ENCODE measurements at places on chromosomes 2 and 18.

DNA sequence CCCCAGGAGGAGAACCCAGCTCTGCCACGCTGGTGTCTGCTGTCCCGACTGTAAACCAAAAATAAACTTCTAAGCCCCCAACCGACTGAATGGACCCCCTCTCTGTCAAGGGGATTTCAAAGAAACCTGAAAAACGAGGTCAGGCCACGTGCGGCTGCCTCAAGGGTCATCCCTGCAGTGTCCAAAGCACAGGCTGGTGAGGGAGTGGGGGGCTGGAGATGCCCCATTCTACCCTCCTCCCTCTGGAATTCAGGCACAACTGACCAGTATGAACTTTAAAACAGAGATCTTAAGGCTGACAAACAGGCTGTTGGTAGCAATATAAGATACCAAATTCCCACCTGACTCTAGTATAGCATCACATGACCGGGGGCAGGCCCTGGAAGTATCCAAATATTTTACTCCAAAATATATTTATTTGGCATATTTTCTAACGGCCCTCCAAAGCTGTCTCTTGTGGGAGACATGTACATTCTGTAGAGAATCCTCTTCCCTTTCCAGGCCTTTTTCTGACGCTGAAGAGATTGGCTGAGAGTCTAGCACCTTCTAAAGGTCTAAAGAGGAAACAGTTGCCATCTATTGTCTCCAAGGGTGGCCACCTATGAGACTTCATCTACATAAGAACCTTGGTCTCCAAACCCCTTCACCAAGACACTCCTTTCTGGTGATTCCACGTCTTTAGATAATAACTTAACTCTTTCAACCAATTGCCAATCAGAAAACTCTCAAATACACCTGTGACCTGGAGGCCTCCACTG is 40.4 kb upstream of the CTDP1 start:
- DNase-seq: no peak

DNA sequence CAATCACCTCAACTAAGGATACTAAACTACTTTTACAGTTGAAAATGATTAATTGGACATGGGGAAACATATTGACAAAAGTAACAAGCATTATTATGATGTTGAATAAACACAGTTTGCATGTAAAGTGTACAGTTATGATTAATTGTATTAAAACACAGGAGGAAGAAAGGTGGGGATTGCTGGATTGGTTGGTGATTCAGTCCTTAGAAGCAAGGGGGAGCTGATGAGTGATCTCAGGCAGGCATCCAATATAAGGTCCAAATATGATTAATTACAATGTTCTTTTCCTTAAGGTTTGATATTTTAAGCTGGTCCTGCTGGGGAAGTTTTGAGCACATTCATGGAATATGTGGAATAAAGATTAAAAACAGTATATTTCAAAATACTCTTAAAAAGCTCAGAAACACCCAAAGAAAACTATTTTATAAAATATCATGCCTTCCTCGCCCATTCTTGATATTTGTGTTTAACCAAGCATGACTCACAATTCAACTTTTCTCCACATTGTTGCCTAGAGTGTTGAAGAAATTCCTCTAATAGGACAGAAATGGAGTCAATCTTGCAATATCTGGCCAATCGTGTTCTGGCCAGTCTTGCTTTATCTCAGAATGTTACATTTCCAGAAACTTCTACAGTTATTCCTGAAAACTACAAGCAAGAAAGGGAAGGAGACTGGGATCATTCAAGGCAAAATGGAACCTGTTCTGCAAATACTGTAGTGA is 268.2 kb downstream of the RPIA start:
- no peak for DNase-seq

DNA sequence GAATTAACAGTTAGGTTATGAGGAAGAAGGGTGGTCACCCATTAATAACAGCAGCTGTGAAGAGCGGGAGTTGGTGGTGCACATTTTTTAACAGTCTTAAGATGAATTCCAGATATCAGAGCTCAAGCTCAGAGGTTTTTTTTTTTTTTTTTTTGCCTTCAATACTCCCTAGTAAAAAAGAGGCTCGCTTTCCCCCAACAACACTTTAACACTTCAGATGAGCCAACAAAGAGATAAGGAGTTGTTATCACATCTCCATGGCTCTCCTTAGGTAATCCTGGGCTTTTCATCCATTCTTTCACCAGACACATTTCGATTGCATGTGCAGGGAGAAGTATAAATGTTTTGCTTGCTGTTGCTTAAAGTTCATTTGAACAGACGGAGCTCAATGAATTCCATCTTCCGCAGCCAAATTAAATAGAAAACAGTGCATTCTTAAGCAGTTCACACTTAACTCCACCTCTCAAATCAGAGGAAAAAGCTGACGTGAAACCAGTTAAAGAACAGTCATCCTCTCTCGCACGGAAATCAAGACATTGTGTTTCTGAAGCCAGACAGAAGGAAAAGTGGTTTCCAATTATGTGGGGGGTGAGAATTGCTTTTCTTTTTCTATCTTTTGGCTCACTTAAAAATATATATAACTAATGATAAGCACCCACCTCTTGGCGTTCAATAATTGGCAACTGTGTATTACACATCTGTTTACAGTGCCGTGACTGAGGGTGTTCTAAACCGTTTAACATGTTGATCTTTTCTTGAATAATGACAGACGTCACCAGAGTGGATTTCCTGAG is 118.2 kb downstream of the ZNF521 start:
- DNase-seq: no peak

- no peak for DNase-seq
Measured at GRCh38 chr2:199707593-199708185, 143.3 kb downstream of the FTCDNL1 start.

- DNase-seq: no peak
Measured at GRCh38 chr2:83369601-83370418, 1089.3 kb downstream of the SUCLG1 start.

DNA sequence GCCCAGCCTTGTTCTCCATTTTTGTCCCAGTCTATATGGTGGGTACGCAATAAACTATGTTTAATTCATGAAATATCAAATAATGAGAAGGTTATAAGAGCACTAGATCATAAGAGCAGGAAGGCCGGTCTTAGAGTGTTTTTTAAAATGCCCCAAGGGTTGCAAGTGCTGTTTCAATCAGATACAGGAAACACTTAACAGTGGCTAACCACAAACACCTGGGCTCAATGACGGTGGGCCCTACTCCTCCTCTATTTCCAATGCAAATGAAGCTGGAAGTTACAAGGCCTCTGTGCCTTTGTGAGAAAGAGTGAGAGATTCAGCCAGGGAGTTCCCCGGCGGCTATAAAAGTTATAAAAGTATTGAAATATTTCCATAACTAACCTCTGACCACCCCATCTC is 18.9 kb upstream of the WDR33 start:
- DNase-seq: peak; percentile 89

DNA sequence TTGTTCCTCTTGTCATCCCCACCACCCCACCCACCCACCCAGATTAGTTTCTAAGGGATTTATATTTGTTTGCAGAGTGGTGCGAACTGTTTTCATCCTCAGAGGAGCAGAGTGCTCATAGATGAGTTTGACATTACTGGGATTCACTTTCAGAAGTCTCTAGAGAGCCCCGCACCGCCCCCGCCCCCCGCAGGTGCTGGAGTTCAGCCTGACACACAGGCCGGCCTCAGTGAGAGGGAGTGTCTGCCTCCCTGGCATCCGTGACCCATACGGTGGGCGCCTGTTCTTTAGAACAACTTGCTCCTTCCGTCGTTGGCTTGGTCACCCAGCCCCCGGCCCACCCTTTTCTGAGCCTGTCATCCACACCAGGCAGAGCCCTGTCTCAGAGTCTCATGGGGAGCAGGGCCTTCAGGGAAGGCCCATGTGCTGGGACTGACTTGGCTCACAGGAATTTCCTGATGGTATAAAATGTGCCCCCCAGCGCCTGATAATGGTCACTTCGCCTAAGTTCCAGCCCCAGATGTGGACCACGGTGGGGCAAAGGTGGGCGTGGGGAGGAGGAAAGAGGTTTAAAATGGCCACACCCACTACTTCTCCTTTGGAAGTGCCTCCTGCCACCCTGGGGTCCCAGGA is 44.3 kb downstream of the HPCAL1 start:
- DNase-seq: no peak

DNA sequence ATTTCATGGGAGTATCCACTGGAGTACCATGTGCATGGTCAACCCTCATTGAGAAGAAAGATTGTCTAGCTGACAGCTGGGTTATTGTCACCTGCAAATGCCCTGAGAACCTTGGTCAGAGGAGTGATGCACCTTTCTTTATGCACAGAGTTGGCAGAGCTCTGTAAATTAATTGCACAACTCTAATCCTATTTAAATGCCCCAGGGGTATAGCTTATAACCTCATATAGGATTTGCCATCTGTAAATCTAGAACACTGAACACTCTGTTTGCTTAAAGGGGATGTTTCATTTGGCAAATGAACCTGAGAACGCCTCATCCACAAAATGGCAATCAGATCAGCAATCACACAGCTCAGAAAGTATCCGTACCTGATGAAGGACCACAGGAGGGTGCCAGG is 71.8 kb upstream of the SP5 start:
- no peak for DNase-seq

GRCh38 chr2:63163161-63163820 is 112.7 kb downstream of the OTX1 start:
- DNase-seq: no peak

GRCh38 chr2:75180476-75180875 is 18.8 kb downstream of the TACR1 start:
- DNase-seq: no peak

DNA sequence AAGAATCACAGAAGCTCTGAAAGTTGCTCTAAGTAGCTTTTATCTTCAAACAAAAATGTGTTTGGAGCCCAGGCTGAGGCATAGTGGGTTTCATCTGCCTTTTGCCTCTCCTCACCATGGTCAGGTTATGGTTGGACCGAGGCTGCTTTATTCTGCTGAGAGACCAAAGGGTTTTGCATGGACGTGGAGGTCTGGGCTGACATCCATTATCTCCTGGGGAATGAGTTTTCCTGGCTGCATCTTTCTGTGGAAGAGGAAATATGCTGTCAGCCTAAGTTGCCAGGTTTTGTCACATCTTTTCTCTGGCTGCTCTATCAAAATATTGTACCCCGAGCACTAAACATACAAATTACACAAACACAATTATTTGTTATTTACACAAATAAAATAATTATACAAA is 223.2 kb downstream of the LDLRAD4 start:
- DNase-seq: no peak

DNA sequence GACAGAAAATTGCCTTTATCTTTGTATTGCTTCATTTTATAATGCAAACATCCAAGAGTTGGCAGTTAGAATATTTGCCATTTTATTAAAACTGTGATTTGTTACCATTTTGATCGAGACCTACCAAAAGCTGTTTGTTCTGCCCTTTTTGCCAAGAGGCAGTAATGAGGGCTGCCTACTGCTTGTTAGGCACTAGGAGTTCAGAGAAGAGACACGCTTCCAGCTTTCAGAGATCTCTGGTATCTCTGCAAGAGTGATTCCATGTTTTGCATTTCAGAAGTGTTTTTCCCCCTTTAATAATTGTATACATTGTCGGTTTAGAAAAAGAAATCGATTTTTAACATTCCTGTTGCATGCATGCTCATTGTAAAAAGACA is 628 bp downstream of the MRPL30 start:
- DNase-seq: no peak

DNA sequence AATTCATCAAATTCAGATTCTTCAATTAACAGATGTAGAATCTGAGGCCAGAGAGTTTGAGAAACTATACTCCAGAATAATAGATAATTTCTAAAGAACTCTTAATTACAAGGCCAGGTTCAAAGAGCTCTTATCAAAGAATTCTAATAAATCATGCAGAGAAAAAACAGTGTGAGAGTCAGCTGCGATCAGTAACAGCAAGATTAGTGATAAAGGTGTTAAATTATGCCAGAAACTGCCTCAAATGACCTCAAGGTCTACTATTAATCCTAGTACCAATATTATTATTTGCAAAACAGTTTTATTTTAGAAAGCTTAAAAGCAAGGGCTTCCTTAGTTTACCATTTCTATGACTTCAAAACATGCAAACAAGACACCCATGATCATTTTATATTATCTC is 215.3 kb downstream of the GCA start:
- no peak for DNase-seq

GRCh38 chr2:12196495-12196894 is 450.1 kb downstream of the LPIN1 start:
- DNase-seq: no peak

GRCh38 chr2:241280291-241280690 is 35.2 kb downstream of the HDLBP start:
- DNase-seq: no peak

DNA sequence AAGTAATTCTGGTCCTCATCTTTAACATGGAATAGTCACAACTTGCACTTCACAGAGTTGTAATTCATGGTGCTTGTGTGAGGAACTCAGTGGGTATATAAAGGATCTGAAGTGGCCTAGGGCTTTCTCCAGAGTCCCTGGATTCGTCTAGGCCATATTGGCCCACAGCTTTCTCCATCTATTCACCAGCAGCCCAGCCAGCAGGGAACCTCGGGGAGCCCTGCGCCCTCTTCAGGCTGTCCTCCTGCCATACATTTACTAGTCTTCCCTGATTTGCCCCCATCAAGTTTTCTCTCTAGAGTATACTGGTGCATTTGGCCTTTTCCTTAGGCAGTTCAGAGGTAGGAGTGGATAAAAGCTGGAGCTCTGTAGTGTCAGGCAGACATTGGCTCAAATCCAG is 278.3 kb downstream of the MYCN start:
- peak; percentile 100 for DNase-seq
